NCI-H774 (cell line): ENCODE measurements at places on chromosomes 11 and 22.

GRCh38 chr22:46129390-46130041 lies 20.8 kb upstream of the PPARA start:
- no peak for DNase-seq

- DNase-seq: no peak
Measured at GRCh38 chr22:27879923-27880322, 39.1 kb downstream of the PITPNB start.

- no peak for DNase-seq
Measured at GRCh38 chr11:61116426-61117167, 14.3 kb downstream of the CD5 start.

- no peak for DNase-seq
Measured at GRCh38 chr11:47109727-47110246, 66.9 kb downstream of the ARFGAP2 start.

DNA sequence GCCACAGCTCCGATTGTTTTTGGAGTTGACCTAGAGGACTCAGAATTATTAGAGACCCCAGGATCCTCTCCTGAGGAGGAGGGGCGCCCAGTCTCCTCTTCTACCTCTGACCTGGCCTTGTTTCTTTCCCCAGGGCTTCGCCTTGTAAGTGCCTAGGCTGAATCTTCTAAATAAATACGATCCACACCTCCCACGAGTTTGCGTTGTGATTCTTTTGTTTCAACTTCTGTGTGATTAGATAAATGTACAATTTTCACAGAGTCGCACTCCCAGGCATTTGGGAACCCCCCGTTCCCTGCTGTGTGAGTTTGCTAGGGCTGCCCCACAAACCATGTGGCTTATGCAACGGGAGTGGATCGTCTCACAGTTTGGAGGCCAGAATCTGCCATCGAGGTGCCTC lies 1.2 kb downstream of the KRTAP5-8 start:
- DNase-seq: no peak

- DNase-seq: peak; percentile 46
Measured at GRCh38 chr11:121452609-121453150, at the start of gene SORL1-AS1. SORL1-AS1 (minus strand) TSS chr11:121452967.

DNA sequence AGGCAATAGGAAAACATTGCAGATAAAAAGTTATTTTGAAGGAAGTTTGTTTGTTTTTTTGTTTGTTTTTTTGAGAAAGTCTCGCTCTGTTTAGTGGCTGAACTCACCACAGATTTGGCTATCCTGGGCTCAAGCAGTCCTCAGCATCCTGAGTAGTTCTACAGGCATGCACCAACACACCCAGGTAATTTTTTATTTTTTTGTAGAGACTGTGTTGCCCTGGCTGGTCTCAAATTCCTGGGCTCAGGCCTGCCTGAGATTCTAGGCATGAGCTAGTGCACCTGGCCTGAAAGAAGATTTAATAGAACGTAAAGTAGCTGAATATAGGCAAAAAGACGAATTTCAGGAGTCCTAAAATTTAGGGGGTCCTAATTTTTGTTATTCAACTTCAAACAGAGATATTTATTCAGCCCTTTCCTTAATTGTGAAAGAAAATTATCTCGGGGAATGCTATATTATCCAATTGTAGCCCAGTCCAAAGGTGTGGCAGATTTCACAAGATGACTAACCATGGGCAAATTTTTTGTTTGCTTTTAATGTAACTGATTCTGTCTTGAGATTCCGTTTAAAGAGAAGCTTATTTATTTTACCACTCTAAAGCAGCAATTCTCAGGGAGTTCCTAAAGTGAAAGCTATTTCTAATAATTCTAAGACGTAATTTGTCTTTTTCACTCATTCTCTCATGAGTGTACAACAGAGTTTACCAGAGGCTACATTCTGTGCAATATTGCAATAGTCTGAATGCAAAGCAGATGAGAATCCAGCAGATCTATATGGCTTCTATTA lies 940 bp downstream of the IL18 start:
- no peak for DNase-seq
